ENCODE measurements at places on chromosomes 11 and 22.

GRCh38 chr11:119573858-119574257, 150.9 kb upstream of the THY1 start:
- no peak for DNase-seq

GRCh38 chr11:77232242-77232641, 69.2 kb downstream of the GDPD4 start:
- no peak for DNase-seq

GRCh38 chr22:20079745-20080444, at the start of gene DGCR8:
TSS of gene DGCR8 (plus strand) at chr22:20080241. CDS start at chr22:20085964, 5,723 bp downstream.
- DNase-seq: peak; percentile 62

DNA sequence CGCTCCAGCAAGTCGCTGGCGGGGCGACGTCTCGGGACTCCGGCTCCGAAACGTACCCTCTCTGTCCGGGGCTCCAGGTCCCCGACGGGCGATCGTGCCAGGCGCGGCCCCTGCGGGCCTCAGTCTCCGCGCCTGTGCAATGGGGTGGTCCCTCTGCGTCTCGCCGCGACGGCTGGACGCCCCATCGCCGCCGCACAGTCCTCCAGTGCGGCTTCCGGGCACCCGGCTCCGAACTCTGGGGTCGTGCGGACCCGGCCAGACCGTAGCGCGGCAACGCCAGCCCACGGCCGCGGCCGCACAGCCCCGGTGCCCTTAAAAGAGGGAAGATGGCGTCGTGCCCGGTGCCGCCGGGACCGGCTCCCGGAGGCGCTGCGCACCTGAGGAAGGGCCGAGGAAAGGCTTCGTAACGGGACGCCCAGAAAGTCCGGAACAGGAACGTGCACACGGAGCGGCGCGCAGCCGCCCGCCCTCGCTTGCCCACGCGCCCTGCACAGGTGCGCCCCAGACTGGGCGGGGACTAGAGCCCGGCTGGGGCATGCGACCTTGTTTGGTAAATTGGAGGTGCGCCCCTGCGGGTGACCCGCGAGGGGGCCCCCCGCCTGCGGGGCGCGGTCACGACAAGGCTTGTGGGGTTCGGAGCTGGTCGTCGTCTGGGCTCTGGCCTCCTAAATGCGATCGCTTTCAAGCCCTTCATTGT, 525 bp downstream of the BIK start:
- DNase-seq: peak; percentile 59

DNA sequence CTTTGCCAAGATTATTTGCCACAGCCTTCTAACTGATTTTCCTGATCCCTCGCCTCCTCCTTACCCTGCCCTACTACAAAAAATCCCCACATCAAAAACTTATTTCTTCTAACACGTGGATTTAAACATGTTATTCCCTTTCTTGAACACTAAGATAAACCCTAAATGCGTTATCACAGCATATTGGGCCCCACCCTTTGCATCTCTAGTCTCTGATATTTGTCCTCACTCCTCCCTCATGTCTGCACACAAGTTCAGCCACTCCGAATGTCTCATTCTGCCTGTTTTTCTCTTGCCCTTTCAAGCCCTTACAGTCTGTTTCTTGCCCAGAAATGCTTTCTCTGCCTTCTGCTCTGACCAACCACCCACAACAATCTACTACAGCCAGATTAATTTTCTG, 10.6 kb upstream of the ACER3 start:
- DNase-seq: no peak

GRCh38 chr11:64858467-64859263, 14.2 kb upstream of the CDC42BPG start:
- DNase-seq: peak; percentile 71

- DNase-seq: no peak
Measured at GRCh38 chr11:114137838-114138237, 78.3 kb downstream of the ZBTB16 start.

DNA sequence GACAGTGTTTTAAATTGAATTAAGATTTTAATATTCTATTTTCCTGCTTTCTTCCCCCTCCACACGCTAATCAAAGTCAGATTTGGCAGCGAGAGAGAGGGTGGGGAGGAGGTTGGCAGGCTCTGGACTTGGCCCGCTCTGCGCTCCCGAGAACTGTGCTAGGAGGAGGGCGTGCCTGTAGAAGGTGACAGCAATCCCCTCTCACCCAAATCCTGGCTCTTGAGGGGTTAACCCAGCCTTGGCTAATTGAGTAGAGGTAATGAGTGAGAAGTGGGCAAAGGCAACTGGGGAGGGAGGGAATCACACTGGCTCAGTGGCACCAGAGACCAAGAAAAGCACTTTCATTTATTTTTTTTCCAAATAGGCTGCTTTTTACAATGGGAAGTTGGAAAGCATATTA, 42.2 kb downstream of the BUD13 start:
- no peak for DNase-seq

DNA sequence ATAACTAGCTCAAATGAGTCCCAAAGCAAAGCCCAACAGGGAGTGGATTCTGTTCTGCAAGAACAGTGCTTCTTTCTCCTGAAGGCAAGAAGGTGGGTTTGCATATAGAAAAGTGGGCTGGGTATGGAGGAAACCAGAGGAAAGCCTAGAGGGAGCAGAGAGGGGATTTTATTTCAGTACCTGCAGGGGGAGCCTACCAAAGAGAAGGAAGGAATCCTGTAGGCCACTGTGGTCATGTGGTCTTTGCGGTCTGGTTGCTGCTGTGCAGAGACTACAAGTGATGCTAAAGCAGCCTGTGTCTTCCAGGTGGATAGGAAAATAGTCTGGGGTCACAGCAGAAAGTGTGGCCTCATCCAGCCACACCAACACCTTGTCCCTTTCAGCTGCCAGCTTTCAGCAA, 33.2 kb upstream of the ZBTB16 start:
- DNase-seq: no peak

DNA sequence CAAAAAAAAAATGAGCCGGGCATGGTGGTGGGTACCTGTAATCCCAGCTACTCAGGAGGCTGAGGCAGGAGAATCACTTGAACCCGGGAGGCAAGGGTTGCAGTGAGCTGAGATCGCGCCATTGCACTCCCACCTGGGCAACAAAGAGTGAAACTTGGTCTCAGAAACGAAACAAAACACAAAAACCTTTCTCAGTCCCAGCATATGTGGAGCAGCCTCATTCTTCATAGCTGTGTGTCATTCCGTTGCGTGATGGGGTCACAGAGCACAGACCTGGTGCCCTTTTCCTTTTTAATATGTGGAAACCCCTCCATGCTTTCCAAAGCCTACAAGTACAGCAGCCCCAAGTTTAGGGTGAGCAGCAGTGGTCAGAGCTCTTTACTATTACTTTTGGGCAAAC, 13.7 kb downstream of the PEX26 start:
- DNase-seq: no peak

DNA sequence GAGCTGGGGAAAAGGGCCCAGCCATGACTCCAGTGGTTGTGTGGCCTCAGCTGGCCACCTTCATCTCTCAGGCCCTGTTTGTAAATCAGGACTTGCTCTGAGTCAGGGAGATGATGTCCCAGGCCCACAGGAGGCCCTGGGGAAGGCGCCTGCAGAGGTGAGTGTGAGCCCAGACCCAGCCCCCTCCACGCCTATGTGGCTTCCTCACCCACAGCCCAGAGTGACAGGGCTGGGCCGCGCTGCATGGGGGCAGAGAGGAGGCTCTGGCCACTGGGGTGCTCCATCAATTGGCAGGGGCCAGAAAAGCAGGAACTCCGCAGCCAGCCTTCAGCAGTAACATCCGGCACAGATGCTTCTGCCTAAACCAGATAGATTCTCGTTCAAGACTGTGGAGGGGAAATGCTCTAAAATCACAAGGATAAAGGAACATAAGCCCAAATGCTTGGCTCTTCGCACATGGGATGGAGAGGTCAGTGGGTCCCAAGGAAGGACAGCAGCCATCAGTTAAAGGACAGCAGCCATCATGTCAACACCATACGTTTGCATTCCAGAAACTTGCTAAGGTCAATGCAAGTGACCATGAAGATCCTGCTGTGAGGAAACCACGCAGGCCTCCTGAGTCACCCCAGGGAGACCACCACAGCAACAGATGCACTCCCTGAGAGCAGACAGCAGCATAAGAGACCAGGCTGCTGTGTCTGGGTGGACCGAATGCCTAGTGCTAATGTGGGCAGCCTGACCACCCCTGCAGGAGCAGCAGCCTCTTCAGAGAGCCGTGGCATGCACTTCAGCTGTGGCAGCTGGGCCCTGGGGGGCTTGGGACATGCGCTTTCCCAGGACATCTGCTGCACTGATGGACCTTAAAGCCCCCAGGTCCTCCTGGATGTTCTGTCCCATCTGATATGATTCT, 28.3 kb downstream of the OSBPL5 start:
- peak; percentile 14 for DNase-seq

- no peak for DNase-seq
Measured at GRCh38 chr22:46425016-46425415, 89.5 kb downstream of the TRMU start.

DNA sequence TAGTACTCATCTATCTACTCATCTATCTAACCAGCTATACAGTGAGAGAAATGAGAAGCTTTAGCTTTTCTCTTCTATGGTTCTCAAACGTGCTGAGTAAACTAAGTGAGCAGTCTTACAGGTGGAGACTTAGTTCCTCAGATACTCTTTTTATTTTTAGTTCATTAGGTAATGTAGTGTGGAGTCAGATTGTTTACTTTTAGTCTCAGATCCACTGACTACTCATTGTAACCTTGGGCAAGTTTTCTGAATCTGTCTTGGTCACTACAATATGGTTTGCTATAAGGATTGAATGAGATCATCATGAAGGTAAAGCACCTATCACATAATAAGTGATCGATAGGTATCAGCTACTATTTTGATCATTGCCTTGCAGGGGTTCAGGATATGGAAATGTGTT, 160.1 kb downstream of the RAB38 start:
- DNase-seq: no peak

DNA sequence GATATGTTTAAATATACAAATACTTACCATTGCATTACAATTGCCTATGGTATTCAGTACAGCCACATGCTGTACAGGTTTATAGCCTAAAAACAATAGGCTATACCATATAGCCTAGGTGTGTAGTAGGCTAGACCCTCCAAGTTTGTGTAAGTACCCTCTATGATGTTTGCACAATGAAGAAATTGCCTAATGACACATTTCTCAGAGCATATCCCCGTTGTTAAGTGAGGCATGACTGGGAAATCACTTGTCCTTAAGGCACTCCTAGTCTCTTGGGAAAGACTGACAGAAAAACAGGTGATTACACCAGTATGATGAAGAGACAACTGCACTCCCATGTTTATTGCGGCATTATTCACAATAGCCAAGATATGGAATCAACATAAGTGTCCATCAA, 187.2 kb downstream of the SPON1 start:
- DNase-seq: no peak

GRCh38 chr11:80365076-80365725, 924.4 kb upstream of the TENM4 start:
- no peak for DNase-seq

DNA sequence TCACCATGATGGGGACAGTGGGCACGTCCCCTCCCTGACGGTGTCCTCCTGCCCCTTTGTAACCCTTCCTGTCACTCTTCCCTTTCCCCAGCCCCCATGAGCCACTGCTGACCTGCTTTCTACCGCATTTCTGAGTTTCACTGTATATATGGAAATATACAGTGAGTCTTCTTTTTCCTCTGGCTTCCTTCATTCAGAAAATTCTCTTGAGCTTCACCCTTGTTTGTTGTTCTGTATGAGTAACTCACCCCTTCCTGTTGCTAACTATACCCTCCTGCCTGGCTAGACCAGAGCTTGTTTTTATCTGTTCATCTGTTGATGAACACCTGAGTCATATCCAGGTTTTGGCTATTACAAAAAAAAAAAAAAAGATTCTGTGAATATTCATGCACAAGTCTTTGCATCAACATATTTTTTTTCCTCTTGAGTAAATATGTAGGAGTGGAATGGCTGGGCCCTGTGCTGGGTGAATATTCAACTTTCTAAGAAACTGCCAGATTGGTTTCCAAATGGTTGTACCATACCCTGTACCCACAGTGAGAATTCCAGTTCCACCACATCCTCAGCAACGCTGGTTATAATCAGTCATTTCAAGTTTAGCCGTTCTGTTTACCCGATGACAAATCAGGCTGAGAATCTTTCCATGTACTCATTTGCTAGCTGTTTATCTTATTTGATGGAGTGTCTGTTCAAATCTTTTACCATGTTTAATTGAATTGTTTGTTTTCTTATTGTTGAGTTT, 62.0 kb downstream of the IGF2 start:
- DNase-seq: peak; percentile 25

DNA sequence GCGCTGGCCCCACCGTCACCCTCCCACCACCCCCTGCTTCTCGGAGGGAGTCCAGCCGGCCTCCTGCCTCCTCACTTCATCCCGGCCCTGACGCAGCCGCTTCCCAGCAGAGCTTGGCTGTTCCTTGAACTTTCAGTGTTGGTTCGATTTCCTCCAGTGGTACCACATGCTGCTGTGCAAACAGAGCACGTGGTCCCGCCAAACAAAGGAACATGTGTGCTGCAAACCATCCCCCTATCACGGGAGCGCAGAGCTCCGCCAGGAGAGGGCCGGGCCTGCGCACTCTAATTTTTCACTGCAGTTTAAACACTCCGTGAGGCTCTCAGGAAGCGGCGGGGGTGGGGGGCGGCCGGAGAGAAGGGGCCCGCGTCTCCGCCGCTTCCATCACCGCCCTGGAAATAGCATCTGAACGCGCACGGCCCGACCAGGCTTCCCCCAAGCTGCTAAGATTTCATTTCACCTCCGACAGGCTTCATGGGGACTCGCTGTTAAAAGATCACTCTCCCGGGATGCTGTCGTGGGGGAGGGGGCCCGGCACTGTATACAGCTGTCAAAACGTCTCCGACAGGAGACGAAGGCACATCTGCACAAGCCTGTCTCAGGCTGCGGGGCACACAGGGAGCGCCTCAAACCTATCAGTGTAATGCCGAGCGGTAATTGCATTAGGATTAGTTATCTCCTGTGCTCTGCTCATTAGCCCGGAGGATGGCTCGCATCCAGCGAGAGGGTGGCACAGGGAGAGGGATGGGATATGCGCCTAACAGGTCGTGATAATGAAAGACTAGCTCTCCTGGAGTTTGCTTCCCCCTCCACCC, 269.9 kb upstream of the SORL1-AS1 start:
- DNase-seq: no peak

DNA sequence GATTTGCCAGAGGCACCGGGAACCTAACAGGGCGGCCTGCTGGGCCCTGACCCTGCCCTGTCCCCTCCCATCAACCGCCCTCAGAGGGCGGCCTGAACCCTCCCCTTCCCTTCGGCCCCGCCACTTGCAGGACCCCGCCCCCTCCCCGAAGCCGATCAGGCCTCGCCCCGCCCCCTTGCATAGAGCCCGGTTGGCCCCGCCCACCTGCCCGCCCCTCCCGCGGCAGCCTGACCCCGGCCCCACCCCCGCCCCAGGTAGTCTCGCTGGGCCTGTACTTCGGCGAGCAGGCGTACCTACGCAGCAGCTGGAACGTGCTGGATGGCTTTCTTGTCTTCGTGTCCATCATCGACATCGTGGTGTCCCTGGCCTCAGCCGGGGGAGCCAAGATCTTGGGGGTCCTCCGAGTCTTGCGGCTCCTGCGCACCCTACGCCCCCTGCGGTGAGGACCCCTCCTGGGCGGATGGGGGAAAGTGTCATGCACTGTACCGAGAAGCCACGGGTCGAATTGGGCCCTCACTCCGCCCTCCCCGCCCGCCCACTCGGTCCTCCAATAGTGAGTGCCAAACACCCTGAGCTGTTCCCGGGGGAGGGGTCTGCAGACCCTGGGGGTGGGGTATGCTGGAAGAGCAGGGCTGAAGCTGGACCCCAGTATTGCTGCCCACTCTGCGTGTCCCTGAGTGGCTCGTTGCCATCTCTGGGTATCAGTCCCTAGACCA, 94.1 kb downstream of the CACNA1I start:
- DNase-seq: no peak
